ENCODE measurements at places on chromosomes 2 and 18. TPM values are rescaled to one million over a fixed set of nuclear protein-coding genes. Genes with fewer than 3 reads are reported as not detected.

GRCh38 chr2:174602745-174603144 lies 5.1 kb upstream of the WIPF1 start:
- H3K27ac ChIP-seq: no peak overlapping the region
- no peak overlapping the region for H3K4me3 ChIP-seq

GRCh38 chr18:31247574-31248199 lies 70.3 kb upstream of the DSG1 start:
- DNase-seq: no peak
- no peaks in the 10 kb centered on the region for H3K27me3 ChIP-seq
- H3K4me3 ChIP-seq: no peak overlapping the region
- no peak overlapping the region for H3K27ac ChIP-seq
- no peaks in the 10 kb centered on the region for H3K4me1 ChIP-seq
- H3K36me3 ChIP-seq: no peaks in the 10 kb centered on the region

DNA sequence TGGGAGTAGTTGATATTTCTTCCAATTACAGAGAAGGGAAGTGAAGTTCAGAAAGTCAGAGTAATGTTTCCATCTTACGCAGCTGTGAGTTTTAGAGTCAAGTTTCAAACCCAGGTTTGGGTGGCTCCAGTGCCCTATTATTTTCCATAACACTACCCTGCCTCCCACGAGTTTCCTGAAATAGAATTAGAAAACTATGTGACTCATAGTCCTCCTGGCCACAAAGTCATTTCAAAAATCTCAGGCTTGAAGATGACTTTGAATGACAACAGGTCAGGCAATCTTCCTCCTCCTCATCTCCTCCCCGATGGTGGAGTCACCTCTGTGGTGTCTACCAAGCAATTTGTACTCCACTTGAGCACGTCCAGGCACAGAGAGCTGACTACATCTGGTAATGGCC lies 212.3 kb upstream of the TRIB2 start:
- H3K27me3 ChIP-seq: no peaks in the 10 kb centered on the region
- H3K36me3 ChIP-seq: no peaks in the 10 kb centered on the region

Gene SCYGR4
- not detected for total RNA-seq

GRCh38 chr2:232458051-232458660 lies 2.2 kb downstream of the ALPI start:
- H3K27ac ChIP-seq: no peak overlapping the region
- no peaks in the 10 kb centered on the region for H3K36me3 ChIP-seq
- peak; percentile 64 for DNase-seq
- H3K4me3 ChIP-seq: no peak overlapping the region
- H3K27me3 ChIP-seq: no peaks in the 10 kb centered on the region
- H3K4me1 ChIP-seq: no peaks in the 10 kb centered on the region

- H3K27me3 ChIP-seq: no peaks in the 10 kb centered on the region
- no peaks in the 10 kb centered on the region for H3K36me3 ChIP-seq
- no peak overlapping the region for H3K4me3 ChIP-seq
Measured at GRCh38 chr2:2234398-2235195, 96.5 kb downstream of the MYT1L start.

DNA sequence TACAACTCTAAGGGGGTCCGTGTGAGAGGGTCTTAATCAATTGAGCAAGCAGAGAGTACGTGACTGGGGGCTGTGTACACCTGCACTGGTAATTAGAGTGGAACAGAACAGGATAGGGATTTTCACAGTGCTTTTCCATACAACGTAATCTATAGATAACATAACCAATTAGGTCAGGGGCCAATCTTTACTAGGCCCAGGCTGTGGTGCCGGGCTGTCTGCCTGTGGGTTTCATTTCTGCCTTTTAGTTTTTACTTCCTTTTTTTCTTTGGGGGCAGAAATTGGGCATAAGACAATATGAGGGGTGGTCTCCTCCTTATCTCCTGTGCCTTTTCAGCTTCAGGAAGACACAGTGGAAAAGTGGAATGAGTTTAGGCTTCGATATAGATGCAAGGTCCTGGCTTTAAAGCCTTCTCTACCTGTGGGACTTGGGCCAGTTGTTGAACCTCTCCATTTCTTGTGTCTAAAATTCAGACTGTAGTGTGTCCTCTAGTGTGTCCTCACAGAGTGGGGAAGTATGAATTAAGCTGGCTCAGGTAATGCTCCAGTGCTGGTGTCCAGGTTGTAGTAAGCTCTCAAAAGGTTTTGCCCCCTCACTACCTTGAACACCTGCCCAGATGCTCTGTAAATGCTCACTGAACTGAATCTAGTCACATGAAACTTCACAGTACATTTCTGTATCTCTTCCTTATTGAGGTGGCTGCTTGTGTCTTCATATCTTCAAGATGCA lies 422.8 kb downstream of the SETBP1 start:
- H3K27me3 ChIP-seq: no peaks in the 10 kb centered on the region
- no peak overlapping the region for H3K4me3 ChIP-seq
- no peak for DNase-seq
- H3K27ac ChIP-seq: no peak overlapping the region
- H3K36me3 ChIP-seq: no peaks in the 10 kb centered on the region

Gene NGEF
- 3.1 TPM for total RNA-seq

GRCh38 chr18:10228326-10228725 lies 226.1 kb upstream of the APCDD1 start:
- no peaks in the 10 kb centered on the region for H3K27me3 ChIP-seq
- H3K36me3 ChIP-seq: no peaks in the 10 kb centered on the region
- no peak for DNase-seq
- no peak overlapping the region for H3K27ac ChIP-seq
- no peaks in the 10 kb centered on the region for H3K4me1 ChIP-seq

Gene STK36
- 45.8 TPM for total RNA-seq

DNA sequence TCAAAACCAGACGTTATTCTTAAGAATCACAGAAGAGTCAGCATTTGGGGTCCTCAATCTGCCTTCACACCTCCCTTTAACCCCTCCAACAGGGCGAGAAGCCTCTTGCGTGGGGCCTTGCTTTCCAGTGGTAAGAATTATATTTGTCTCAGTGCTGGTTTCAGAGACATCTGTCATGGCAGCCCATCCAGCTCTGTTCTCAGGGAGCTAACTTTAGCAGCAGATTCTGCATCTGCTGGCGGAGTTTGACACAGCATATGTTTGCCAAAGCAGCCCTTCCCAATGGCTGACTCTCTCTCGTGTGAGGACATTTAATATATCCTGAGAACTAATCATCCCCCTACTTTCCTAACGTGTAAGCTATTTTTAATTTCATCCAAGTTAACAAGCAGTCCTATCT lies 91.5 kb upstream of the BCL11A start:
- H3K27me3 ChIP-seq: no peaks in the 10 kb centered on the region
- H3K4me3 ChIP-seq: no peak overlapping the region
- H3K27ac ChIP-seq: no peak overlapping the region
- H3K4me1 ChIP-seq: no peaks in the 10 kb centered on the region
- H3K36me3 ChIP-seq: no peaks in the 10 kb centered on the region

- no peak overlapping the region for H3K4me3 ChIP-seq
- DNase-seq: no peak
- no peaks in the 10 kb centered on the region for H3K36me3 ChIP-seq
Measured at GRCh38 chr2:33521791-33522281, 45.4 kb downstream of the RASGRP3 start.

DNA sequence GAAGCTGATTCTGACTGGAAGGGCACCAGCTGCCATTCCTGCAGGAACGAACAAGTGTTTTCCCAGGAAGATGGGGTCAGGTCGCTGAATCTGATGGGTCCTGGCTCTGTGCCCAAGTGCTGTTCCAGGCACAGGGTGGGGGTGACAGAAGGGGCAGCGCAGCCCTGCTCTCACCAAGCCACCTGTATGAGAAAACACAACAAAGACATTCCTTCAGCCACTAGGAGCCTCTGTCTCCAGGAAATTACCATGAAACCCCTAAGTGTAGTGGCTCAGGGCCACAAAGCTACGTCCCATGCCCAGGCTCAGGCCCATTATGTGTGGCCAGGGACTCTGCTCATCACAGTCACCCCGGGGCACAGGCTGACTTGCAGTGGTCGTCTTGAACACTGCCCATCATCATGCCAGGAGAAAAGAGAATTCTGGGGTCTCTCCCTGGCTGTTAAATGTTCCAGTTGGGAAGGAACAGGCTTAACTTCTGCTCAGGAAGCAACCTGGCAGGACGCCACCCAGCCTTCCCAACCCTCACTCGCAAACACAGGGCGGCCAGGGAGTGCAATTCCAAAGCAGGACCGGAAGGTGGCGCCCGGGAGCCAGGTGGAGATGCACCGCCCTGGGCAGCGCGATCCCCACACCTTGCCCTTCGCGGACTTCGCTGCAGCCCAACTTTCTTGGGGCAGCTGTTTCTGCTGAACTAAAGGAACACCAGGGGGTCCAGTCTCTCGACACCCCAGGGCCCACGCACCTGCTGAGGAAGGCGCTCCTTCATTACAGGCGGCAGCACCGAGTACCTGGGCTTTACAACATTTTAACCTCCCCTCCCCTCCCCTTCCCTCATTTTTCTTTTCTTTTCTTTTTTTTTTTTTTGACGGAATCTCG lies 11.0 kb upstream of the SFTPB start:
- DNase-seq: peak; percentile 96
- H3K36me3 ChIP-seq: no peaks in the 10 kb centered on the region
- H3K27me3 ChIP-seq: no peaks in the 10 kb centered on the region
- no peaks in the 10 kb centered on the region for H3K4me1 ChIP-seq

DNA sequence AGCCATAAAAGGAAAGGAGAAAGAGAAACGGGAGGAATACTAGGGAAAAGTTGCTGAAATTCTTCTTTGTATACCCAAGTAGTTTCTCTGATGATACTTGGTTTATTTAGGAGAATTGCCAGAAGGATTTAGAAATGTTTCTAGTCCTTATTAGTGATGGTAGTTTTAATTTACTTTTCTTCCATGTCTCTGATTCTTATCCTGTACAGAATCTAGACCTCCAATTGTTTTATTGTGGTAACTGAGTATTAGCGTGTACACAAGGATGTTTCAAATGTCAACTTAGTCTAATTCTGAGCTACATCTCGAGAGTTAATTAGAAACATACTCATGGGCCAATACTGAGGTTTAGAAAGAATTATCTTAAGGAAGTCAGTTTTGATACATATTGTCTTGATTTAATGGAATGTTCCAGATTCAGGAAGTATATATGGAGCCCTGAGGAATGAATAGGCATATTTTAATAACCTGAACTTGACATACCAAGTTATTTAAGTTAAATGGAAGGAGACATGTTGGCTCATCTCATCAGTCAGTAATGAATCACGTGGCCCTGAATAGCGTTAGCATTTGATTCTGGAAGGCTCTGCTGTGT lies 219.6 kb downstream of the LTBP1 start:
- peaks cover 10% of the 10 kb centered on the region for H3K4me1 ChIP-seq
- H3K4me3 ChIP-seq: no peak overlapping the region
- H3K36me3 ChIP-seq: no peaks in the 10 kb centered on the region
- no peak for DNase-seq

Gene SLC40A1
- total RNA-seq: 95.6 TPM

- H3K4me1 ChIP-seq: peaks cover 5% of the 10 kb centered on the region
- H3K36me3 ChIP-seq: no peaks in the 10 kb centered on the region
- no peaks in the 10 kb centered on the region for H3K27me3 ChIP-seq
- no peak for DNase-seq
- no peak overlapping the region for H3K4me3 ChIP-seq
Measured at GRCh38 chr2:75142081-75142480, 57.2 kb downstream of the TACR1 start.

DNA sequence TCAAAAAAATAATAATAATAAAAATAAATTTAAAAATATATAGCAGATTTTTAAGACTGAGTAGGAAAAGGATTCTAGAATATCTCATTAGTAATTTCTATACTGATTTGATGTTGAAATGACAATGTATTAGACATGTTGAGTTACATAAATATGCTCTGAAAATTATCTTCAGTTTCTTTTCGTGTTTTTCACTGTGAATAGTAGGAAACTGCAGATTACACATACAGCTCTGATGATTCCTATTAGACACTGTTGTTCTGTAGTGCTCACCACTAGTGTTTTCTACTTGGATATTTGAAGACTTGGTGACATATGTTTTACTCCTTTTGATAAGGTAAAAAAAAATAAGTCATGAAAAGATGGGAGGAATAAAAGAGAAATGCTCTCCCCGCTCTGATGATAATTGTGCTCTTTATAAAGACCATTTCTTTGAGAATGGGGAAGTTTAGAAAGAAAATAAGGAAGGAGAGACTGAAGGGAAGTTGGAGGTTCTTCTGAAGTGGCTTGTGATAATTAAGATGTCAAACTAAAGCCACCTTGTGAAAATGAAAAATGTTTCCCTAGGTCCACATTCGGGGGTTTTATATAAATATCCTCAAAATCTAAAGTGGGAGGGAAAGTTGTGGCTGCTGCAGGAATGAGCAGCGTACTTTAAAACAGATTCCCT lies 52.9 kb downstream of the SLC9A2 start:
- no peaks in the 10 kb centered on the region for H3K36me3 ChIP-seq
- H3K4me1 ChIP-seq: no peaks in the 10 kb centered on the region
- no peak for DNase-seq
- no peak overlapping the region for H3K27ac ChIP-seq
- no peaks in the 10 kb centered on the region for H3K27me3 ChIP-seq
- H3K4me3 ChIP-seq: no peak overlapping the region

Gene OSR1
- total RNA-seq: 48.6 TPM

Gene ANAPC1
- total RNA-seq: 29.2 TPM

Gene SRD5A2
- total RNA-seq: not detected

DNA sequence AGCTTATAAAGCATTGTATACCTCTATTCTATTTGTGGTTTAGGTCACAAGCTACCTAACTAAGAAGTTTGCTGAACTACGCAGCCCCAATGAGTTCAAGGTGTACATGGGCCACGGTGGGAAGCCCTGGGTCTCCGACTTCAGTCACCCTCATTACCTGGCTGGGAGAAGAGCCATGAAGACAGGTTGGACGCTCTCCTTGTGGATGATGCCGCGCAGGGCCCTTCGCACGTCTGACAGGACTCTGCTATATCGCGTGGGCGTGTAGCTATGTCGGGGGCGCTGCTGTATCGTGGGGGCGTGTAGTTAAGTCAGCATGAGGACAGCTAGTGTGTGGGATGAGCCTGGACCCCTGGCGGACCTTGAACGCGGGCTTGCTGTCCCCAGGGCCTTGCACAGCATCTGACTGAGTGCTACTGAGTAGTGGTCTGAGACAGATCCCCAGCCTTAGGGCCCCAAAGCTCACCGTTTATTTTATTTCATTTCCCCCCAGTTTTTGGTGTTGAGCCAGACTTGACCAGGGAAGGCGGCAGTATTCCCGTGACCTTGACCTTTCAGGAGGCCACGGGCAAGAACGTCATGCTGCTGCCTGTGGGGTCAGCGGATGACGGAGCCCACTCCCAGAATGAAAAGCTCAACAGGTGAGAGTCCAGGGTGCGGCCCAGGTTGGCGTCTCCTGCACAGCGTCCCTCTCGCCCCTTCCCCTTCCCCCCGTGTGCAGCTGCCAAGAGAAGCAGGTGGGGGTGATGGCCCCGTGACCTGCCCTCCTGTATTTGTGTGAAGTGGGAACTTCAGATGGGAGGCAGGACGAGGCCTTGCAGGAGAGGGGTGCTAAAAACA lies 15.6 kb upstream of the CNDP1 start:
- no peaks in the 10 kb centered on the region for H3K4me1 ChIP-seq
- no peaks in the 10 kb centered on the region for H3K27me3 ChIP-seq
- H3K36me3 ChIP-seq: peaks cover 13% of the 10 kb centered on the region
- H3K4me3 ChIP-seq: no peak overlapping the region

- H3K36me3 ChIP-seq: no peaks in the 10 kb centered on the region
- no peaks in the 10 kb centered on the region for H3K4me1 ChIP-seq
- no peak for DNase-seq
- H3K27me3 ChIP-seq: no peaks in the 10 kb centered on the region
- H3K4me3 ChIP-seq: no peak overlapping the region
Measured at GRCh38 chr2:201680743-201681142, 17.7 kb downstream of the MPP4 start.

- H3K36me3 ChIP-seq: no peaks in the 10 kb centered on the region
- H3K27ac ChIP-seq: no peak overlapping the region
- H3K4me3 ChIP-seq: no peak overlapping the region
Measured at GRCh38 chr2:98734823-98735260, 3.9 kb upstream of the MGAT4A start.
